Activated naive CD4-positive, alpha-beta T cell treated with anti-CD3 and anti-CD28 coated beads, Interleukin-2, amount 50 U/mL, for 72 hours (primary cell): ENCODE measurements at places on chromosomes 11 and 22.

- no peak for DNase-seq
Measured at GRCh38 chr11:129375751-129376657, at the start of gene BARX2. TSS of gene BARX2 (plus strand) at chr11:129375848. CDS start at chr11:129376036, 188 bp downstream.

- peak; percentile 16 for DNase-seq
Measured at GRCh38 chr22:48819232-48819631, 1008.4 kb downstream of the BRD1 start.

- DNase-seq = no peak
Measured at GRCh38 chr11:109971184-109971523, 122.0 kb upstream of the ZC3H12C start.

DNA sequence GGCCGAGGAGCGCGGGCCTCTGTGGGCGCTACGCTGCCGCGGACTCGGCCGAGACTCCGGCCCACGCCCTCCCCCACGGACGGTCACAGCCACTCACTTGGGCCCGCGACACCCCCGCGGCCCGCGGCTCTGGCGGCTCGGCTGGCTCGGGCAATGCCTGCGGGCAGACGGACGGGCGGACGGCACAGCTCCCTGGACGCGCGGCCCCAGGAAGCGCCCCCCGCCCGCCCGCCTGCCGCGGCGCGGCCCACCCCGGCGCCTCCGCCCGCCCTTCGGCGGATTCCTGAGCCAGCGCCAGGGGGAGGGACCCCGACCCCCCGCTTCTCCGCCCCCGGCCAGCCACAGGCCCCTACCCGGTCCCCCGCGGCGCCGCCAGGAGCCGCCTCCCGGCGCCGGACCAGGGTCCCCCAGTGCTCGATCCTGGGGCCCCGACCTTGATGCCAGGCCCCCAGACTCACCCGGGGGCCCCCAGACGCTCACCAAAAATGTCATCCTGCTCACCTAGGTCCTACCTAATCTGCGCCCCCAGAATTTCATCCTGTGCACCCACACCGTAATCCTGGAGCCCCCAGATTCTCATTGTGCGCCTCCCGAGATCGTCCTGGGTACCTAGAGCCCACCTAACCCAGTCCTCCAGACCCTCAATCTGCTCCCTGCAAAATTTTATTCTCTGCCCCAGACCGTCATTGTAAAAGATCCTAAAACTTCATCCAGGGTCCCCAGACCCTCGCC, at the start of gene EFEMP2:
TSS of gene EFEMP2 (minus strand) at position 215 of the 732 bp plus-strand sequence. CDS start 446 bp downstream, outside the sequence.
- DNase-seq = no peak

DNA sequence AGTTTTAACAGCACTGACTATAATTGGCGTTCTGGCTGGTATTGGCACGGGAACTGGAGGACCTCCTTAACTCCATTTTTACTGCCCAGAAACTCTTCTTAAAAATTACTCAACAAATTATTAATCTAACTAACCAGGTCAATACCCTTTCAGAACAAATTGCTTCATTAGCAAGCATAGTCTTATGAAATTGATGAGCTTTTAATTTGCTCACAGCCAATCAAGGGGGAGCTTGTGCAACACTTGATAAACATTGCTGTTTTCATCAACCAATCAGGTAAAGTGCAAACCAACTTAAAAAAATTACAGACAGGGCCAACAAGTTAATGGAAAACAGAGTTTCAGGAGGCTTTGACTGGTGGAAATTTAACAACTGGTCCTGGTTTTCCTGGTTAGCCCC, 4.6 kb upstream of the APOL3 start:
- DNase-seq = no peak

GRCh38 chr11:129701706-129702105, 113.9 kb upstream of the TMEM45B start:
- no peak for DNase-seq

DNA sequence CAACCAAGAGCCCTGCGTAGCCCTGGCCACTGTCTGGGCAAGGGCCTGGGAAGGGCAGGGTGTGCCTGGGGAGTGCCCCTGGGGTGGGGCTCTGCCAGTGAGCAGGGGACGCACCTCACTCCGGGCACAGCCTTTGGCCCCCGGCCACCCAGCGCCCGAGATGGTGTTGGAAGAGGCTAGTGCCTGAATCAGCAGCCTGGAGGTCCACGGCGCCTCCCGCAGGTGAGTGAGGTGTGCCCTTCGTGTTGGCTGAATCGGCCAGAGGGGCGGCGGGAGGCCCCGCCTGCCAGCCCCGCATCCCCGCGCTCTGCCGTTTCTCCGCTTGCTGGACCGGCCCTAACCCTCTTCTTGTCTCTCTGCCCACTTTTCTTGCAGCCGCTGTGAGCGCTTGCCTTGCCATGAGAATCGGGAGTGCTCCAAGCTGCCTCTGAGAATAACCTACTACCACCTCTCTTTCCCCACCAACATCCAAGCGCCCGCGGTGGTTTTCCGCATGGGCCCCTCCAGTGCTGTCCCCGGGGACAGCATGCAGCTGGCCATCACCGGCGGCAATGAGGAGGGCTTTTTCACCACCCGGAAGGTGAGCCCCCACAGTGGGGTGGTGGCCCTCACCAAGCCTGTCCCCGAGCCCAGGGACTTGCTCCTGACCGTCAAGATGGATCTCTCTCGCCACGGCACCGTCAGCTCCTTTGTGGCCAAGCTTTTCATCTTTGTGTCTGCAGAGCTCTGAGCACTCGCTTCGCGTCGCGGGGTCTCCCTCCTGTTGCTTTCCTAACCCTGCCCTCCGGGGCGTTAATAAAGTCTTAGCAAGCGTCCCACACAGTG, 60.1 kb downstream of the FBLN1 start:
- DNase-seq = no peak

DNA sequence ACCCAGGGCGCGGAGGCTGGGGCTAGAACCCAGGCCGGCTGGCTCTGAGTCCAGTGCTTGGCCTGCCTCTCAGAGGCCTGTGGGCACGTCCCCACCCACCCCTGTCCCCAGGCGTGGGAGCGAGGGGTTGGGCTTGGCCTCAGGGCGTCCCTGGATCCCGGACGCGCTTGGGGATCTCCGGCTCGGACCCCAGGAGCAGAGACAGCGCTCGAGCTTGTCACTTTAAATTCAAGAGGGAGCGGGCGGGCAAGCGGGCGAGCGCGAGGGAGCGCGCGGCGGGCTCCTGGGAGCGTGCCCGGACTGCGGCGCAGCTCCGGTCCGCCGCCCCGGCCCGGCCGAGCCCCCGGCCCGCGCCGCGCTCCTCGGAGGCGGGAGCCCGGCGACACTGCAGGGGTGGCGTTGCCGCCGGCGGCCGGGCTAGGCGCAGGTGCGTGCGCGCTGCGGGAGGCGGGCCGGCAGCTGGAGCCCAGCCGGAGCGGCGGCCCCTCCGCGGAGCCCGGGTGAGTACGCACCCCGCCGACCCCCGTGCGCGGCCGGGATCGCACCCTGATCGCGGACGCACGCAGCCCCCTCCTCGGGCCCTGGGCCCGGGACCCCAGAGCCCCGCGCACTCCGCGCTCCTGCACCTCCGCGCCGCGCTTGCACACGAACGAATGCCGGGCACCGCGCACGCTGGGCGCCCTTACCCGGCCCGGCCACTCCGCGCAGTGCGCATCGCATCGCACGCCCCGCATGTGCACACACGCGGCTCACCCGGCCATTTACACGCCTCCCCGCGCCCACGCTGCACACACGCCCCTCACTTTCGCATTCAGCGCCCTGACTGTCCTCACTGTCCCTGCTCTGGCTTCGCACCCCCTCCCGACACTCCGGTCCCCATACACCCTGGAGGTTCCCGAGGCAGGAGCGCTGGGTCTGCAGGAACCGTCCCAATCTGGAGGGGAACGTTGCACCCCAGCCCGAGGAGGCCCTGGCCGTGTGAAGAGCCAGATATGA, at the start of gene SYT12:
TSS of gene SYT12 (plus strand) at position 174 of the 996 bp plus-strand sequence. CDS start 7,011 bp downstream, outside the sequence.
- DNase-seq = no peak

DNA sequence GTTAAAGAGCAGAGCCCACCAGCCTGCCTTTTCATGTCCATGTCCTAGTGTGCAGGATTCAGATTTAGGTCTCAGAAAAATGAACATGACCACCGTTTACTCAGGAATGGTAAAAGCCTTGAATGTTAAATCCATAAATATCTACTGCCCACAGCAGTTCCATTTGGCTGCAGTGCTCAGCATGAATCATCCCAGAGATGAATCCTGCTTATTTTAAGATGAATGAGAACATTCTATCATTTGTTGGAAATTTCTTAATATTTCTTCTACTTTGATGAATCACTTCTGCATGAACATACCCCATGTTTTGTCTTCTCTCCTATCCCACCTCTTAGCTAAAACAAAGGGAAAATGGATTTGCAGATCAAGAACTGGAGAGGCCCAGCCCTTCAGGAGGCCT, 47.5 kb upstream of the AQP11 start:
- DNase-seq = no peak

DNA sequence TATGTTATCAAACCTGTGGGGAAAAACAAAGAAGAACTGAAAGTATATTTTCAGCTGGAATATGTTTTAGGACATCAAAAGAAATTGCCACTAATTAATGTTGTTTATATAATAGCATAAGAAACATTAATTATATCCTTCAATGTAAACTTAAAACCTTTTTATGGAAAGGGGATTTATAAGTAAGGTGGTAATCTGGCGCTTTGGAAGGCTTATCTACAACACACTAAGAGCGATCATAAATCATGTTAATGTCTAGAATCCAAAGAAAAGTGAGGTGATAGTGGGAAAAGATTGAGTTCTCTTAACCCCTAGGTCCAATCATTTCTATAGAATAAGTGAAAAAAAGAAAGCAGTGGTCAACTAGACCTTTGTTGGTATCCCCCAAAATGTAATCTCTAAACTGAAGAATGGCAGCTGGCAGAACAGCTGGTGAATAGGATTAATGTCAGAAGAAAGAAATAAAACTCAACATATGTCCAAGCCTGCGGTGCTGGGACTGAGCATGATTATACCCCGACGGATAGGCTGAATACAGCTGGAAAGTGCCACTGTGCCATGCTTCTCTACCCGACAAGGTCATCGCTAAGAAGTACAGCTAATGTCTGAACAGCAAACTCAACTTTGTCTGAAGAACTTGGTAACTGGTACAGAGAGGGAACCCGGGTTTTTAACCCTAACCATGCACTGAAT, 64.0 kb downstream of the SOX6 start:
- DNase-seq = no peak

DNA sequence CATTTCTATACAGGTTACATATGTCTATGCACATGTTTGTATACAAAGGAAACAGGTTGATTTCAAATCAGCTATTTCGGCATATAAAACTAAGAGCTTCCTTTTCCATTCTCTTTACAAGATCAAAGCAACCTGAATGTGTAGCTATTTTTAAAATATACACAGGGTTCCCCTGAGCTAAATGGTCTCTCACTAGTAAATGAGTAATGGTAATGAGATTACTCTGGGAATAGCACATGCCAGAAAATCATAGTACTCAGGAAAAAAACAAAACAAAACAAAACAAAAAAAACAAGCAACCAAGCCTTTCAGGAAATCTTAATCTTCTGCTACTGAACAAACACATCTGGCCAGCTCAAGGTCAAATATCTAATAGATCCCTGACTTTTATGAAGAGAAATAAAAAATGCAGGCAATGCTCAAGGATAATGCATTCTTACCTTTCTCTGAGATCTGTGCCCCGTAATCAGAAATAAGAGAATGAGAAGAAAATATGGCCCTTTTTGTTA, 156.6 kb upstream of the POU2AF2 start:
- no peak for DNase-seq

DNA sequence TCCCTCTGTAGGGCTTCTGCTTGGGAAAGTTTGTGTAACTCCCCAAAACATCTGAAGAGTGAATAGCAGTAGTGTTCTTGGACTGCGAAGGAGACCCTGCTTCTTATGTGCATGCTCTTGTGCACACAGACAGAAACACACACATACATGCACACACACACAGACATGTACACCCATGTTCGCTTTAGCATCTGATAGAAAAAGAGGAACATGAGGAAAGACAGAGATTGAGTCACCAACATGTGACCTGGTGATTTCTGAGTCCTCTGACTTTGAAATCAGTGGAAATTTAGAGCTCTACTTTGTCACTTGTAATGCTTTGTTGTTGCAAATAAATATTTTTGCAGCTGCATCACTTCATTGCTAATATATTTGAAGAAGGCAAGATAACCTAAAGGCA, 23.8 kb downstream of the CD44 start:
- DNase-seq = no peak

GRCh38 chr22:17493419-17493981, 69.8 kb upstream of the SLC25A18 start:
- DNase-seq = no peak

DNA sequence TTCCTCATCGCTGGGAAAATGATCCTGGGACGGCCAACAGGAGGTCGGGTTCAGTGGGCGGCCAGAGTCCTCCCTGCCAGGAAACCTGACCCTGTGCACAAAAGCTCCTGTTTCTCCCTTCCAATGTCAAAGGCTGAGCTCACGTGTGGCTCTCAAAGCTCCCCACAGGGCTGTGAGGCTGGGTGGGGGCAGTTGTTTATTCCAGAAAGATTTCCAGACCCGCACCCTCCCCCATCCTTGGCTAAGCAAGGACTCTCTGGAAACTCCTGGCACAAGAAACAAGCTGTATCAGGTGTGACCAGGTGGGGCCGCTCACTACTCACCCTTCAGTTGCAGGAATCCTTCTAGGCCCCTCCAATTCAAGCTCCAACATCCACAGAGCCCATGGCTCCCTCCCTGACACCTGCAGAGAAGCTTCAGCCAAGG, 131.9 kb downstream of the SHANK2 start:
- DNase-seq = no peak

DNA sequence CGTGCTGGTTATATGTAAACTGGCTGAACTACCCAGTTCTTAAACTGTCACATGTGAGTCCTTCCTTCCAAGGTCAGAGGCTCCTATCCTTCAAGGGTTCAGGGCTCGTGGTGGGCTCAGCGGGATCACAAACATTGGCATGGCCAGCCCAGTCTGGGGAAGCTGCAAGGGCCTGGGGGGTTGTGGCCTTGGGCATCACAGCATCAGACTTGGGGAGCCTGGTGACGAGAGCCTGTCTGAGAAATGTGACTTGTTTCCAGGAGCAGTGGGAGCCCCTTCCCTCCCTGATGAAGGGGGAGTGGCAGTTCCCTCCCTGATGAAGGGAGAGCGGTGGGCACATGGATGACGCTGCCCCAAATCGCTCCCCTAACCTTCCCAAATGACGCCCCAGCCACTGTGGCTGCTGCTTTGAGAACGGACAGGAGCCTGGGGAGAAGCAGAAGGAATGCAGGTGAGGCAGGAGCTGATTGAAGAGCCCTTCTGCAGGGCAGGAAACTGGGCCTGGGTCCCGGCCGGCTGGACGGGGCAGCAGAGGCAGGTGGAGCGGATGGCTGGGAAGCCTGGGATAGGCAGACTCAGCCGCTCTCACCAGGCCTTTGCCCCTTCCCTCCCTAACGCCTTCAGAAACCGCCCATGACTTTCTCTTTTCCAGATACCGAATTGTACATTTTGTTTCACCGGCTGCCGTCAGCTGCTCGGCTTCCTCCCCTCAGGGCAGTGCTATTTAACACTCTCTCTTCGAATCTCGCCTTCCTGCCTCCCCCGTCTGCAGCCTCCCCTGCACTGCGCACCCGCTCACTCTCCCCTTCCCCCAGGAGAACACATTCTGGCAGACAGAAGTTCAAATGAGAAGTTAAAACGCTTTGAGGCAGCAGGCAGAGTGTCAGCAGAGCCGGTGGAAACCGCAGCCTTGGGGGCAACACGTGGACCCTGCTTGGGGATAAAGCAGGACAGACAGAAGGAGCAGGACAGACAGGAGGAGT, 1486.7 kb downstream of the BRD1 start:
- no peak for DNase-seq
